ENCODE measurements at places on chromosomes 6 and 20.

GRCh38 chr6:136604928-136605510 is 54.8 kb upstream of the MAP7 start:
- DNase-seq = no peak

GRCh38 chr20:3084283-3084985 is at the start of gene AVP:
TSS of gene AVP (minus strand) at chr20:3084724. CDS start at chr20:3084674, 50 bp downstream.
- no peak for DNase-seq

GRCh38 chr6:56620229-56620868 is 22.3 kb downstream of the DST start:
- DNase-seq = no peak

GRCh38 chr20:4728120-4728760 is 6.5 kb downstream of the PRND start:
- DNase-seq = no peak

DNA sequence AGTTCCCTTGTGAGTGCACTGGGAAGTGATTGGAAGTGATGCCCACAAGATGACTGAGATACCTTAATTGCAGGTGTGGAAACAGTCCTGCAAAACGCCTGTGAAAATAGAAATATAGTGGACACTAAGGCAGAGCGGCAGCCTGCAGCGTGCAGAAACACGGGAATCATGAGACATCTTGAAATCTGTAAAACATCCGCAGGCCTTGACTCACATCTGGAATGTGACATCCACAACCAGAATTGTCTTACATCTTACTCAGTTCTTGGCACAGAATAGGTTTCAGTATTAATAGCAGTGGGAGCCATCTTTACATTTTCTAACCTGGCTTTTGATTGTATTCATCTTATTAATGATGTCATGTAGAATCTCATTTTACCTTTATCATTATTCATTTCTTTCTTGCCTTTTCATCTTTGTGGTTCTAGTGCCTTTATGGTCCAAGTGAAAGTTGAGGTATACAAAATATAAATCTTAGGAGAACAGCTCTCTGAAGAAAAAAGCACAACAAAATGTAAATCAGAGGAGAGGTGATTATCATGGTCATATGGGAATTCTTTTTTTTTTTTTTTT is 44.6 kb downstream of the CDYL start:
- DNase-seq = peak; percentile 72

GRCh38 chr6:53696341-53696740 is 30.8 kb upstream of the KLHL31 start:
- no peak for DNase-seq

DNA sequence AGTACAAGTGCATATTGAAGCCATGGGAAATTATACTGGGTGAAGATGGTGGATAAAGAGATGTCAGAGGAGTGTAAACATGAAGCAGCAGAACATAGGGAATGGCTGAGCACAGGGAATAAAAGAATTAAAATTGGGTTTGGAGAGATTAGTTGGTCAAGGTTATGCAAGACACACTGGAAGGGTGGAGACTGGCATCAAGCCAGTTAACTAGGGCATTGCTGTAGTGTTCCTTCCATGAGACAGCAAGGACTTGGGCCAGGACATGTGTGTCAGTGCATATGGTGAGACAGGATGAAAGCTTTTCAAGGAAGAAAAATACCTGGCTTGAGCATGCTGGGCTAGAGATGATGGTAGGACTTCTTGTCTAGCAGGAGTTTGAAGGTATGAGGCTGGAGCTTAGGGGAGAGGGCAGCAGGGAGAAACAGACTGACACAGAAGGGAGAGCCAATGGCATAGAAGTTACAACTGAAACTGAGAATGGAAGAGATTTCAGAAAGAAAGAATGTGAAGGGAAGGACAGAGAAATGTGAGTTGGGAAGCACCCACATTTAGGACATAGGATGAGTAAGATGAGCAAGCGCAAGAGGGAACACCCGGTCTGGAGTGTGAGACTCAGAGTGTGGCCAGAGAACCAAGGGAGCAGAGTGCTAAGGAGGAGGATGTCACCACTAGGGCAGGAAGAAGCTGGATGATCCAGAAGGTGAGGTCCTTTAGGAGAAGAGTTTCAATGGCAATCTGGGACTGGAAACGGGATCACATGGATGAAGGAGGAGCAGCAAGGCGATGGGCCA is 14.5 kb upstream of the TMEM170B start:
- no peak for DNase-seq

DNA sequence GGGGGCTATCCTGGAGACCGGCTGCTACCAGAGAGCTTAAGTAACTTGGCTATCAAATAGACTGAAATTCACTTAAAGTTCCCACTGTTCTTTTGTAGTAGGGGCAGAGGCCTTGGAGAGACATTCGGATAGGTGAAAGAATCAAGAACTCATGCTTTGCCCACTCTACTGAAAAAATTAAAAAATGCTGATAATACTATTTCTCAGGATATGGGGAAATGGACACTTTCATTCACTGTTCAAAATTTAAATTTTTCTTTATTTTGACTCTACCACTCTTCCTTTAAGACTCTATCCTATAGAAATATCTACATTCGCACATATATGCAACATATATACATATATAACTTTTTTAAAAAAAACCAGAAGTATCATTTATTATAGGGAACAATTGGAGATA is 117.8 kb upstream of the CHD6 start:
- no peak for DNase-seq

DNA sequence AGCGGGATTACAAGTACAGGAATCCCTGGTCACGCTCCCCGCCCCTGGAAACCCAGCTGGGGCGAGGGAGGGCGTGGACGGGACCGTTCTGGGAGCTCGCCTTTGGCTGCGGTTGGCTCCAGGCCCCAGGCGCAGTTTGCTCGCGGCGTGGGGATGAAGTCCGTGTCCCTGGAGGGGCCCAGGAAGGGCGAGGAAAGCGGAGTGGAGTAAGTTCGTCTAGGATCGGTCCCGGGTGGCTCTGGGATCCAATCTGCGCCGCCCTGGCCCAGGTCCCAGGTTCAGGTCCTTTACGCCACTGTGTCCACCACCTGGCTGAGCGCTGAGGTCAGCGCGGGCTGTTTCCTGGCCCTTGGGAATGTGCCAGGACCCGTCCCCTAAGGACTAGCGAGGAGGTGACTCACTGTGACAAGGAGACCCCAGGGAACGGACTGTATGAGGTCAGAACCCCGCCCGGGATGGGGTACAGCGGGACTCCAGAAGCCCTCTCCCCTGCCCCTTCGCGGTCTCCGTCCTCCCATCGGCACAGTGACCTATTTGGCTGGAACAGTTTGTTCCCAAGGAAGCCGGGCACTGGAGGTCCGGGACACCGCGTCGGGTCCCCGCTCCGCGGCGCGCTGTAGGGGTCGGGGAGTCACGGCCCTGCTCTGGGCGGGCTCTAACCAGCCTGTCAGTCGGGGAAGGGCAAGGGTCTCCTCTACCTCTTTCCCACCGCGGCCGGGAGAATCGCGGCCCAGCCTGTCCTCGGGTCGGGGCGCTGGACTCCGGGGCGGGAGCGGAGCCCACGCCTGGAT is 724 bp downstream of the CDKN1A start:
- DNase-seq = no peak

GRCh38 chr6:20876036-20876435 is 341.8 kb downstream of the CDKAL1 start:
- peak; percentile 74 for DNase-seq

GRCh38 chr6:43268355-43268700 is 25.0 kb downstream of the TTBK1 start:
- DNase-seq = no peak

DNA sequence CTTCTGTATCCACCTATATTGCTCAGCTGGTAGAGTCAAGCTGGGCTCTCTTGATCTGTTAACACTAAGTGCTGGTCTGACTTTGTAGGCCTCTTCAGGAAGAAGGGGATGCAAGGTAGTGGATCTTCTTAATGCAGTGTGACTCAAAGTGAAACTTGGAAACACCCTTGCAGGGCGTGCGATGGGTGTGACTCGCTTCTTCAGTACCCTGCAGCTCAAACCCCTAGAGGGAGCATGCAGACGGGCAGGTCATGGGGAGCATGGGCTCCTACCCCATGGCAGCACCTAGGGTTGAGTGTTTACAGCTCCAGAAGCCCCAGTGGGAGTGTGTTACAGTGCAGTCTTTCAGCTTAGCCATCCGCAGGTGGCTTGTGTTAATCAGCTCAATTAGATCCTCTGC is 757 bp upstream of the SAMD3 start:
- no peak for DNase-seq

DNA sequence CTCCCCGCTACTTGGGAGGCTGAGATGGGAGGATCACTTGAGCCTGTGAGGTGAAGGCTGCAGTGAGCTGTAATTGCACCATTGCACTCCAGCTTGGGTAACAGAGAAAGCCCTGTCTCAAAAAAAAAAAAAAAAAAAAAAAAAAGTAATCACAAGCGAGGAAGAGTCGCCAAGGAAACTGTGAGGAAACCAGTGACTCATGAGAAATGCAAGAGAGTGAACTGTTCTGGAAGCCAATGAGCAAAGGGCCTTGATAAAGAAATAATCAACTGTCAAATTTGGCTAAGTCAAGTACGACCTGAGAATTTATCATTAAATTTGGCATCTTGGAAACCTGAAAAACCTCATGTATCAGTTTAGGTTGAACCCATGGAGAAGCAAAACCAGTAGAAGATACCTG is 16.1 kb upstream of the LAMP5 start:
- DNase-seq = no peak

GRCh38 chr6:106564476-106564875 is 64.8 kb downstream of the RTN4IP1 start:
- no peak for DNase-seq

GRCh38 chr6:50992704-50993625 is 174.3 kb downstream of the TFAP2B start:
- no peak for DNase-seq

- peak; percentile 2 for DNase-seq
Observed at GRCh38 chr6:155678361-155678760, 222.7 kb upstream of the NOX3 start.

DNA sequence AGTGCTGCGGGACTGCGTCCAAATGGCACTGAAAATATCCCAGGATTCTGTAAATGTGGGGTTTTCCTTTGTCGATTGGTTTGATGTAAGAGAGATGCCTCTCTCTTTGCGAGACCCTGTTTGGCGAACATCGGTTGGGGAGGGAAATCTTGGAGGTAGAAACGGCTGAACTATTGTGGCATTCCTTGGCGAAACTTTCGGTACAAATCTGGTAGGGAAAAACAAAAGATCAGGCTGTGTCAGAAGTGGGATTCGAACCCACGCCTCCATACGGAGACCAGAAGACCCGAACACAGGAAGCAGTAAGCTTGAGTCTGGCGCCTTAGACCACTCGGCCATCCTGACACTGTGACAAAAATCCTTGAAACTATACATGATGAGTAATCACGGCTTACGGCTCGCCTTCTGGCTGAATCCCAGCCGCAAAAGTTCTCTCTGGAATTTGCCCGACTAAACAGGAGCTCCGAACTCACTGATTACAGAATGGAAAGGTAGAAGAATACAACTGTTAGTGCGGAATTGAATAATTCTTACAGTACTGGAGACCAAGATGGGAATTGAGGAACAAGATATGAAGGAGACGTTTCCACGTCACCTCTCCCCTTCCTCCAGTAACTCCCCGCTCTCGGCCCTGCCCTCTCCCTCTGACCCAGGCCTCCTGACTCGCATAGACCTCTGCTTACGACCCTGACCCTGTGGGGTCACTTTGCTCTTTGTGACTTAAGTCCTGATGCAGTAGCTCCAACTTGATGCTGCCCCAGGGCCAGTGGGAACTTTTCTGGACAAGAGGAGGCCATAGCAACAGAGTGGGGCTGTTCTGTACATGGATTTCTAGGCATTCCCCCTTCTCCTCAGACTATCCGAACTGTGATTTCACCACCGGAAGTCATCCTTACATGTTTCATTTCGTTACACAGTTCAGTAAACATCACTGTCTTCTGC is 132.8 kb upstream of the ZNF184 start:
- DNase-seq = peak; percentile 15

GRCh38 chr6:56759521-56759920 is 116.8 kb upstream of the DST start:
- DNase-seq = no peak

DNA sequence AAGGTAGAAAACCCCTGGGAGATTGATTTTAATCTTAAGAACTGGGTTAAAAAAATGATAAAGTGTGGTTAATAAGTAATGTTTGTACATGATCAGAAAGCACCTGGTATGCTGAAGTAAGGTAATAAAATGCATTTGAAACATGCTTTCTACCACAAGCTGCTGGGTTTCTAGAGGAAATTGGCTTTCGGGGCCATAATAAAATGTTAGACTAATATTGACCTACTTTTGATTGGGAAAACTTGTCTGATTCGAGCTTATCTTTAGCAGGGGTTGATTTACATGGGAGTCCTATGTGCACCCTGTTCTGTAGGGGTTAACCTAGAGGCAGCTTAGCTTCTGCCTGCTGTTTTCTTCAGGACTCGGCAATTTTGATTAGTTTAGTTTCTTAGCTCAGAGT is 50.5 kb downstream of the CRYBG1 start:
- no peak for DNase-seq

GRCh38 chr6:89411145-89412070 is 665 bp downstream of the RRAGD start:
- no peak for DNase-seq

DNA sequence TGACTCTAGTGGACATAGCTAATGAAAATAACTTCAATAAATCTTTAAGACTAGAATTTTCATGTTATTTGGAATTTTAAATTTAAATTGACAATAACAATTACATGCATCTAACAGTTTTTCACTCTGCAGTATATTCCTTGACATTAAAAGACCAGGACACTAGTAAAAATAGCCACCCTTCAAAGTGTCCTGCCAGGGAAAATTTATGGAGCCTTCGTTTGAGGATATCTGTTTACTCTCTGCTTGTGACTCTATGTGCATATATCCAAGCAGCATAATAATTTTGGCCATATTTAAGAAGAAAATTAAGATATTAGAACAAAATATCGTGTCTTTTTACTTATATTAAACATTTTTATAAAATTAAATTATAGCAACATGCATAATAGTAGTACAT is 58.8 kb upstream of the NKAIN2 start:
- DNase-seq = no peak

- DNase-seq = peak; percentile 93
Observed at GRCh38 chr20:53735536-53736050, 142.0 kb upstream of the ZNF217 start.

GRCh38 chr20:16639027-16639941 is 66.0 kb upstream of the KIF16B start:
- DNase-seq = no peak

- no peak for DNase-seq
Observed at GRCh38 chr6:38676974-38677544, 25.9 kb downstream of the GLO1 start.

- no peak for DNase-seq
Observed at GRCh38 chr6:140437619-140438345, 1063.3 kb upstream of the CITED2 start.

GRCh38 chr20:5668529-5668868 is 81.7 kb upstream of the SHLD1 start:
- no peak for DNase-seq

GRCh38 chr6:157823001-157823527 is at the start of gene SNX9:
TSS of gene SNX9 (plus strand) at chr6:157823246. CDS start at chr6:157823435, 189 bp downstream.
- no peak for DNase-seq

DNA sequence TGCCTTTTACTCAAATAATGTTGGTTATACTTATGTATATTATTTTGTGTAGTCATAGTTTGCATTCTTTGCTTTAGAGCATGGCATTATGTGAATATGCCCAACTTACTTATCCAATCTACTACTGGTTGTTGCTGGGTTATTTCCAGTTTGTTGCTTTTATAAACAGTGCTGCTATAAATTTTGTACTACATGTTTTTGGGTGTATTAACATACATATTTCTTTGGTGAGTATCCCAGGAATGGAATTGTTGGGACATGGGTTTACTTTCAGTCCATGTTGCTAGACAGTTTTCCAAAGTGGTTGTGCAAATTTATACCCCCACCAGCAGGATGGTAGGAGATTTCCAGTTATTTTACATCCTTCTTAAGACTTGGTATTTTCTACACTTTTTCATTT is 157.1 kb upstream of the THEMIS start:
- DNase-seq = peak; percentile 27

- no peak for DNase-seq
Observed at GRCh38 chr6:26172608-26172968, 85.4 kb downstream of the HFE start.
